ENCODE measurements at places on chromosomes 2 and 18.

- DNase-seq = peak; percentile 96
Observed at GRCh38 chr18:22282311-22283115, 113.1 kb downstream of the GATA6 start.

- peak; percentile 53 for DNase-seq
Observed at GRCh38 chr18:2083691-2084090, 487.6 kb downstream of the METTL4 start.

DNA sequence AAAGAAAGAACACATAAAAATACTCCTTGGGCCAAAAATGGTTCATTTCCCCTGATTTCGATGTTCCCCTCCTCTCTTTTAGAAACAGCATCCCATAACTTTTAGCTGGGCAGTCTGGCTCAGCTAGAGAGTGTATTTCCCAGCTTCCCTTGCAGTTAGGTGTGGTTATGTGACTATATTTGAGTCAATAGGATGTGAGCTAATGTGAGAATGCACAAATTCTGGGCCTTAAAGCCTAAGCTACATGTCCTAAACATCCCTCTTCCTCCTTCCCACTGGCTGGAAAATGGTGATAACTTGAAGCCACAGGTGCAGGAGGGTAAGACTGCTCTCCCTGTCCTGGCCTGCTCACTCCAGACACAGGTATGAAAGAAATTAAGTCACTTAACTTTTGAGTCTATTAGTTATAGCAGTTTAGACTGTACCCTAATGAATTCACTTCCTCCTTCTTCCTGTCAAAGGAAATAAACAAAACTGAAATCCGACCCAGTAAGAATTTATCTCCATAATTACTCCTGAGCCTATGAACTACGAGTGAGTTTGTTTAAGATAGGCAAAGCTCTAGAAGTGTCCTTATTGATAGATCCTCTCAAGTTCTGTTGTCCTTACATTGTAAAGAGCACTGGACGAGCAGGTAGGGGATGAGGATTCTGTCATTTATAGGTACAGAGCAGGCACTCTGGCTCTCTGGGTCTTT is 177.6 kb downstream of the MTX2 start:
- peak; percentile 48 for DNase-seq

GRCh38 chr2:63661076-63661475 is 72.3 kb downstream of the MDH1 start:
- DNase-seq = peak; percentile 85

DNA sequence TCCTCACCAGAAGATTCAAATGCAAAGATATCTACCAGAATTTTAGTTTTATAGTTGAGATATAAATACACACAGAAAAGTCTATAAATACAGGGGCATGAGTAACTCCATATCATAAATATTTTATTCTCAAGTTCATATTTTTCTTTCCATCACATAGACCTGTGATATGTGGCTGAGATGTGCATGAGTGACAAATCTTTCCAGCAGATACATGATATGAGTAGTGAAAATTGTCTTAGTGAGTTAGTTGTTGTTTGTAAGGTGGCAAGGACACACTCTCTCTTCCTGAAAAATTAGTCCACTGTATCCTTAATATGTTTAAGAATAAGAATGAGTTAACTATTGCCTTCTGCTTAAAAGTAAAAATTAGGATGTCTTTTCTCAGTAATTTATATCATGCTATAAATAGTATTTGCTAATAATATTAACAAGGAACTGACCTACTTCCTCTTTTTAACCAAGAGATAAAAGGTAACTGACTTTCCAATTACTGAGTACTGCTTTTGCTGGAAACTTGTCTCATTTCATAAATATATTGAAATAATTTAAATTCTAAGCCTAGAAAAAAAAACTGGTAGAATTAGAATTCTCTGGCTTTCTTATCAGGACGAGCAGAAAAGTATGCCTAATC is 85.2 kb upstream of the SESTD1 start:
- DNase-seq = no peak

- peak; percentile 25 for DNase-seq
Observed at GRCh38 chr2:38245114-38245641, 131.9 kb downstream of the ATL2 start.

DNA sequence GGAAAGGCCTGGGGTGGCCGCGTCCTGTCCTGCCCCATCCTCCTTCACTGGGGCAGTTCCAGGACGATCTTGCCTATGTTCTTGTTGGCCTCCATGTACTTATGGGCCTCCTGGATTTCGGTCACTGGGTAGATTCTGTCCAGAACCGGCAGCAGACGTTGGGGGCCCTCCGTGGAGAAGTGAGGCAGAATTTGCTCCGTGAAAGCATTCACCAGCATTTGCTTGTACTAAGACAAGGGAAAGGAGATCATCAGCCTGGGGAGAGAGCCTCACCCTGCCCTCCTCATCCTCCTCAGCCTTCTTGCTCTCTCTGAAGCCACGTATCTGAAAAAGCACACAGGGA is 1.4 kb upstream of the SF3B6 start:
- DNase-seq = no peak

GRCh38 chr2:182625814-182626213 is 90.2 kb upstream of the DNAJC10 start:
- no peak for DNase-seq

DNA sequence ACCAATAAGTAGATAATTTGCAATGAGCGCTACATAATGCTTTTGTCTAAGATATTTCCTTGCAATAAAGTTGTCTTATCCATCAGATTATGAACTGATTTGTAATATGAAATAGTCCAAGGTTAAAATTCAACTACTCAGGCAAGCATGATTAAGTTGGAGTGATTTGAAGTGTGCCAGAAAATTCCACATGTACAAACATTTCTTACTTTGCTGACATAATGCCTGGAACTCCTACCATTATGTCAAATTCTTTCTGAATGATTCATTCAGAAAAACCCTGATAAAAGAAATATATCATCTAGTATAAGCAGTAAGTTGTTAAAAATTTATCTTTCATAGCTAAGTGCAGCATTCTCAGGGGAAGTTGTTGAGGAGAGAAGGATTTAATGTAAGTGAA is 87.3 kb downstream of the CBLN2 start:
- DNase-seq = peak; percentile 40

DNA sequence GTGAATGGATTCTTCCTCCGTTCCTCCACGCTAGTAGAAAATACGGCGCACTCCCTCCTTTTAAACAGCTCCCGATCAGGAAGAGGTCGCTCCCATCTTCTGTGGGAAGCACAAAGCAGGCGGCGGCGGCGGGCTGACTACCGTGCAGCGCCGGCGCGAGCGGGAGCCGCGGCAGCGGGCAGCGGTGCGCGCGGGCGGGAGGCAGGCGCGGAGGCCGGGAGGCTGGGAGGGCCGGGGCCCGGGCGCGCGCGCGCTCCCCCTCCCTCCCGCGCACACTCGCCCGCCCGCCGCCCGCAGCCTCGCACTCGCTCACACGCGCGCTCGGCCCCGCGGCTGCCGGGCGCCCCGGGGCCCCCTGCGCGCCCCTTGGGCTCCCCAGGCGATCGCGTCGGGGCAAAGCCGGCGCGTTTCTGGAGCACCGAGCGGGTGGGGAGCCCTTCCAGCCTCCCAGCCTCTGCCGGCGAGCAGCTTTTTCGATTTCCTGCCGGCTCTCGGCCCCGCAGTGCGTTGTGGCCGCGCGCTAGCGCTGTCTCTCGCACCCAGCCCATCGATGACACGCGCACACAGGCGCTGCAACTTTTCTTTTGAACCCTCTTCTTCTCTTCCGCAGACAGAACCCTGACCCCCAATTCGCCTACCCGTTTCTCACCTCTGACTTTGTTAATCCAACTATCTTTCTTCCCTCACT is at the start of gene SLC8A1:
Gene SLC8A1, minus strand, starts transcription at position 173 of the 688 bp plus-strand sequence.
- DNase-seq = no peak

- DNase-seq = no peak
Observed at GRCh38 chr18:76973520-76974266, 151.3 kb downstream of the ZNF236 start.

- no peak for DNase-seq
Observed at GRCh38 chr18:45976974-45977373, 9.8 kb upstream of the EPG5 start.

GRCh38 chr2:95698146-95698545 is 106.3 kb downstream of the TRIM43 start:
- DNase-seq = no peak

DNA sequence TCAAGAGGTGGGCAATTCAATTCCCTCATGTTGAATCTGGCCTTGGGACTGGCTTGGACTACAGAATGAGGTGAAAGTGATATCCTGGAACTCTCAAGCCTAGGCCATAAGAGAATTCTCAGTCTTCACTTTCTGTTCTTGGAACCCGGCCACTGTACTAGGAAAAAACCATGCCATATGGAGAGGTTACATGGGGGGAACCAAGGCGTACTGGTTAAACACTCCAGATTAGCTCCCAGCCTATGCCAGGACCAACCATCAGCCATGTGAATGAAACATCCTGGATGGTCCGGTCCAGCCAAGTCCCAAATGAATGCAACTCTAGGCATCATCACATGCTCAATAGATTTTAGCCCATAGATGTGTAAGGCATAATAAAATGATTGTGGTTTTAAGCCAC is 56.4 kb downstream of the ZNF385B start:
- DNase-seq = no peak

DNA sequence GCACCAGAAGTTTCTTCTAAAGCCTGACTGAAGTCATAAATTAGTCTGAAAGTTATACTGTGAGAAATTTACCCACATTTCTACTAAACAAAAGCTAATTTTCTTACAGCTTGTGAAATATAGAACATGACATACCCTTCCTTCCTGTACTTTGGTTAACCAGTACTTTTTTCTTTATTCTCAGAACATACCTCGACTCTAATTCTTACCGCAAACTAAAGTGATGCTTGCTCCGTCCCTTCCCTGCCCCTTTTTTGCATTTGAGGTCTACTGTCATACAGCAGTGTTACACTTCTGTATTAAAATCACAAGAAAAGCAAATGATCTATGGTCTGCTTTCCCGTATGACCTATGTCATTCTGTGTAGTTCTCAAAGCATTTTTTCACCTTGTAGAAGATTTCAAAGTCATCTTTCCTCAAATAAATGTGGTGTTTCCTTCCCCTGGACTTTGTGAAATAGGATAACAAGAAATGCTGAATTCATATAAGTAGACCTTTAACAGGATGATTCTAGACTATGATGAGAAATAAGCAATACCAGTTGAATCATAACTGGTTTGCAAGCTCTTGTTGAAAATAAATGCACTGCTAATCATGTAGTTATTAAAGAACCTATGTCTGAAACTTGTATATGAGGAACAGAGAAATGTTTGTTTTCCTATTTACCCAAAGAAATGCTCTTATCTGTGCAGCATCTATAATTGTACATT is 30.4 kb downstream of the CYTIP start:
- DNase-seq = no peak

GRCh38 chr2:191222507-191222906 is 22.7 kb upstream of the MYO1B start:
- no peak for DNase-seq

GRCh38 chr2:144496092-144496976 is 23.6 kb downstream of the ZEB2 start:
- DNase-seq = no peak

- DNase-seq = no peak
Observed at GRCh38 chr18:50754297-50754696, 65.5 kb downstream of the MRO start.

- DNase-seq = no peak
Observed at GRCh38 chr2:37090019-37090477, 5.7 kb downstream of the GPATCH11 start.

GRCh38 chr2:232398293-232399034 is 8.2 kb upstream of the ALPG start:
- DNase-seq = no peak

GRCh38 chr2:88053296-88053695 is 2.3 kb downstream of the KRCC1 start:
- DNase-seq = no peak

GRCh38 chr2:66202586-66202985 is 232.3 kb upstream of the MEIS1 start:
- no peak for DNase-seq

DNA sequence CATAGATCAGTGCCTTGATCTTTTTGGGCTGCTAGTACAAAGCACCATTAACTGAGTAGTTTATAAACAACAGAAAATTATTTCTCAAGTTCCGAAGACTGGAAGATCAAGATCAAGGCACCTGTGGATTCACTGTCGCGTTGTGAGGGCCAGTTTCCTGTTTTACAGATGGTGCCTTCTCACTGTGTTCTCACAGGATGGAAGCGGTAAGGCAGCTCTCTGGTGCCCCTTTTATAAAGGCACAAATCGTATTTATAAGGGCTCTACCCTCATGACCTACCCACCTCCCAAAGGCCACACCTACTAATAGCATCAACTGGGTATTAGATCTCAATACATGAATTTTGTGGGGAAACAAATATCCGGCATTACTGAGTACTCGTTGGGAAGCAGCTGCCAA is 729.5 kb upstream of the SLC39A10 start:
- no peak for DNase-seq

DNA sequence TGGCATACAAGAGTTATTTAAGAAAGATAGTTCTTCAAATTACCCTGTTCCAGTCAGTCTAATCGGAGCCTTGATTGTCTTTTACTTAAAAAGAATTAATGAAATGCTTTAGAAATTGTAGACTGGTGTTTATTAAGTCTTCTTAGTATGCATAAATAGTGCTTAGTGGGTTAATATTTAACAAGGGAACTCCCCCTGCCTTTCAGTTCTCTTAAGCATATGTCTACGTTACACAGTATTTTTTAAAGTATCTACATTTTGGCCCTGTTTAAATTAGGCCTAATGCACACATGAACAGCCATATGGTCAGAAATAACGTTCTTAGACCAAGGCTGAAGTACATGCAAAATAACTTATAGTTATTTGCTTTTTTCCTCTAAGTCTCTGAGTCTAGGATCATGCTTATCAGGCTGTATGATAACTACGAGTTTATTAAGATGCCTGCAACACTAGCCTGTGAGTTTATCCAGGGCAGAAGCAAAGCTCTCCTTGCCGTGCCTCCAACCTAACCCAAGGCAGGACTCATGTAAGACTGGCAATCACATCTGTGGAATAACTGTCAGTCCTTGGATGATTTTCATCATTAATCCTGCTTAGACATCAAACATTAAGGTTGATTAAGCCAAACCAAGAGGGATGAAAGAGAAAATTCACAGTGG is 6.7 kb downstream of the BCL2 start:
- DNase-seq = no peak

GRCh38 chr2:109531896-109532727 is 81.7 kb downstream of the SEPTIN10 start:
- DNase-seq = no peak

- no peak for DNase-seq
Observed at GRCh38 chr2:41913311-41913710, 134.5 kb upstream of the PKDCC start.
